ENCODE measurements at places on chromosomes 7 and 10.
A peak's percentile ranks its signal among the peaks of the same experiment; 100 is the strongest.

- DNase-seq: no peak
Measured at GRCh38 chr7:46993396-46993795, 588.5 kb downstream of the TNS3 start.

DNA sequence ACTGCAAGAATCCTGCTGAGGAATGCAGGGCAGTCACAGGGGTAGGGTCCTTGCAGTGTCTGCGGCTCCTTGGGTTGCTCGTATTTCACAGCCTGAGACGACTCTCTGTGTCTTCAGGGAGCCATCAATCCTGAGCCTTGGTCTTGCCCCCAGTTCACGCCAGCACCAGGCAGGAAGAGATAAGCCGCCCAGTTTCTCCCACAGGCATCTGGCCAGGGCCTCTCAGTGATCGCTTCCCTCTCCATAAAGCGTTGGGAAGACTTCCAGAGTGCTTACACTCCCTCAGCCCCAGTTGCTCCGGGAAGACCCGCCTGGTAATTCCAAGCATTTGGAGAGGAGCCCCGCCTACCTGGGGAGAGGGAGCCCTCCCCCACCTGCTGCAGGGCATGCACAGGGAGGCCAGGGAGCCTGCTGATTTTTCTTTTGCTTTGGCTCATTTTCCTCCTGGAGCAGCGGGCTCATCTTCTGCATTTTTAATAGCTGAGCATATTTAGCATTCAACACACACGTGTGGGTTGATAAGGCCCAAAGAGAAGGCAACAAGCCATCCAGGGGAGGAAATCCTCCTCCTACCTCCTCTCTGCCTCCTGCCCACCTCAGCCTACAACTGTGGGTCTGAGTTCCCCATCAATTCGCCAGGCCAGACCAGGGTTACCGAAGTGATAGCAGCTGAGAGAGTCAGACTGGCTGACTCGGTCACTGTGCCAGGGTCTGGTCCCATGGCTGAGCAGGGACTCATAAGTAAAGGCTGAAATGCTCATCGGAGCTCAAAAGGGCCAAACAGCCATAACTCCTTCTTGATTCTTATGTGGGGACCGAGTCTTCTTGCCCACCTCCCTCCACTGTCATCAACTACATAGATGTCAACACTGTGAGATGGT is 74.4 kb upstream of the EFCAB10 start:
- peak; percentile 63 for DNase-seq

DNA sequence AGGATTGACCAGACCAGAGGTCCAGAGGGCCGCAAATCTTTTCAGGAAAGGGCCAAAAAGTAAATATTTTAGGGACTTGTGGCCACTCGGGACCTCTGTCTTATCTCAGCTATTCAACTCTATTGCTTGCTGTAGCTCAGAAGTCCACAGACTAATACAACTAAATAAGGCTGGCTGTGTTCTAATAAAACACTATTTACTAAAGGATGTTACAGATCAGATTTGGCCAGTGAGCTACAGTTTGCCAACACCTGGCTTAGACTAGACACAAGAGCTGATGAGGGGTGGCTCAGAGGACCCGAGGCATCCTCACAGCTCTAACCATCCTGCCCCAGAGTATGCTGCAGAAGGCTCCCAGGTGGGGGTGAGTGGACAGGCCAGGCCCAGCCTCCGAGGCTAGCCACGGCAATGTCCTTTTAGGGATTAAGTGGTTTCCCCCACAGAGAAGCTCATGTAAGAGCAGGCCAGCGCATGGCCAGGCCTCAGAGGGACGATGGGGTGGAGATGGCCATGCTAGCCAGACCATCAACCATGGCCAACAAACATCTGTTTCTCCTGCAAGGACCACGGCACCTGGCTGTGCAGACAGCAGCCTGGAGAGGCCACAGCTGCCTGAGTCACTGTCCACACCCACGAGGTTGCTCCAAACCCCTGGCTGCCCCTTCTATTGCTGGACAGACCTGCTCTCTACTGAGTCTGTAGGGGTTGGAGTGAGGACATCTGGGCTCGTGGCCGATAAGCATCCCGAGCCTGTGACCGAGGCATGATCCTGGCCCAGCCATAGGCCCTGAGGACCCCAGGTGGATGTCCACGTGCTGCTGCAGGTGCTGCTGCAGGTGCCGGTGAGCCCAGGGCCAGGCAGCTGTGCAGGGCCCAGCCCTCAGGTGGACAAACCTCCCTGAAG is 76.5 kb downstream of the AFAP1L2 start:
- DNase-seq: no peak

DNA sequence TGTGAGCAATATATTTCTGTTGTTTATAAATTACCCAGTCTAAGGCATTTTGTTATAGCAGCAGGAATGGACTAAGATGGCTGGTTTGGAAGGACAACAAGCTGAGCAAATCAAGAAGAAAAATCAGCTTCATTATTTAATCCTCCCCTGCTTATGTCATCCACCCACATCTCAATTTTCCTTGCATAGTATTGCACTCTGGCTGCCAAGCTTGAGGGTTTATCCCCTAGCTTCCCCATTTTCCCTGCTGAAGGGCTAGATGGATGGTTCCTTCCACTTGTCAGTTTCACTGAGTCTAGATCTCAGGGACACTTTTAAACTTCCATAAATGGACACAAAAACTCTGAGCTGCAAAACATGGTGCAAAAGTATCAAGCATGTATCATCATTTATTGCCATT is 75.2 kb upstream of the LAMB4 start:
- no peak for DNase-seq

DNA sequence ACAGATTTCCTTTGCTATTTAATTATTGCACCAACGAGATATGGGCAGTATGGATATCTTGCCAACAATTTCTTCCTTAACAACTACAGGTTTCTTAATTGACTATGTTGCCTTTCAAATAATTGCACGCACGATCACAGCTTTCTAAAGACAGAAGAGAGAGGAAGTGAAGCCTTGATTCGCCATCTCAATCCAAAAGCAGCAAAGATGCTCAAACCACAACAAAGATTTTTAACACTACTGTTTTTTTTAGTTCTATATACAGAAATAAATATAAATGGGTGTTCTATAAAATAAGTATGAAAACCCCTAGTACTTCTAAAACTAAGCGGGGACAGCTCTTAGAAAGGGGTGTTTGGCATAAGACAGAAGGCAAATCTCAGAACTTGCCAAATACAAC is 251.3 kb downstream of the SFMBT2 start:
- DNase-seq: no peak

DNA sequence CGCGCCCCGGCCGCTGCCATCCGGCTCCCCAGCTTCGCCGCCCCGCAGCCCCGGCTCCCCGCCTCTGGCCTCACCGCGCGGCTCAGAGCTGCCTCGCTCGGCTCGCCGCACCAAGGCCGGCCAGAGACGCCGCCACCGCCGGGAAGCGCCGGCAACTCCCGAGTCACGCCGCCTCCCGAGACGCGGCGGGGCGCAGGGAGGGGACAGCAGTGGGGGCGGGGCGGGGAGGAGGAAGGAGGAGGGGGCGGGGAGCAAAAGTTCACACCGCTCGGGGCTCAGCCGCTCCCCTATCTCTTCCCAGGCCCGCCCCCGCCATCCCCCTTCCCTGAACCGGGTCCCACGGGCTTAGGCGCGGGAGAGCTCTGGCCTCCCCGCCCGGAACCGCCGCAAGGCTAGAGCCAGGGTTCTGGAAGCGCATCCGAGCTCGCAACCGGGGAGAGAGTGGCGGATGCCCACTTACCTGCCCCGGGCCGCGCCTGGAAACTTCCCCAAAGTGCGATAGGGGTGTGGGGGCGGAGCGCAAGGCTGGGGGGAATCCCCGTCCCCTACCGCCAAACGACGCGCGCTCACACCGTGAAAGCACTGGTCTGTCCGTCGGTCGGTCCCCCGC is 1.0 kb downstream of the CHST15 start:
- peak; percentile 73 for DNase-seq

- peak; percentile 57 for DNase-seq
Measured at GRCh38 chr7:20440472-20441105, 109.9 kb downstream of the ITGB8 start.

DNA sequence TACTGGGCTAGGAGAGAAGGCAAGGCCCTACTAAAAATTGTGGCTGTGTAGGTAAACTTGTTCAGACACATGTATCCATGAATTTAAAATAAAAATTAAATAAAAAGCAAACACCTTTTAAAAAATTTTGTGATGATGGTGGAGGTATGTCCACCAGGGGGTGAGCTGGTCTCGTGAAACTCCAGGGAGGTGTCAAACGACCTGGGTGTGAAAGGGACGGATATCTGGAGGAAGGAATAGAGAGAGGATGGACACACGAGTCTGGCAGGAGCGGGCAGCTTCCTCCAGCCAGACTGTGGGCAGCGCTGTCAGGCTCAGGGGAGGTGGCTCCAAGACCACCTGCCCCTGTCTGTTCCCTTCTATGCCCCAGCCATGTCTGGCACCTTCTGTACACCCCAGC is 34.8 kb upstream of the DMBT1 start:
- no peak for DNase-seq

DNA sequence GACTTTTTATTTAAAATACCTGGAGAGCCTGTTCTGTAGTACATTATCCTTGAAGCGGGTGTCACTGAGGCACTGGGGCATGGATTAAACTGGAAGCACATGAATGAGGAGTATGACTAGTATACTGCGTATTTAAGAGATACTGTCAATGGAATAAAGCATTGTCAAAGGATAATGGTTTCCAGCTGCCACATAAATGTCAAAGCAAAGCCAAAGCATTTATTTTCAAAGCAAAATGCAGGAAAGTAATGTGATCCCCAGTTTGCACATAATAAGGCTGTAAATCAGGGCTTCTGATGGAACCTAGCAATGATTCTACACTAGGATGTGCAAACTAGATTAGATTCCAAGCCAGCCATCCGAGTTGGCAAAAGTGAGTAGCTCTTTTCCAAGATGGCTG is 240.1 kb downstream of the POU6F2 start:
- DNase-seq: no peak

- DNase-seq: peak; percentile 57
Measured at GRCh38 chr7:6615723-6616555, 529 bp downstream of the ZNF853 start.

DNA sequence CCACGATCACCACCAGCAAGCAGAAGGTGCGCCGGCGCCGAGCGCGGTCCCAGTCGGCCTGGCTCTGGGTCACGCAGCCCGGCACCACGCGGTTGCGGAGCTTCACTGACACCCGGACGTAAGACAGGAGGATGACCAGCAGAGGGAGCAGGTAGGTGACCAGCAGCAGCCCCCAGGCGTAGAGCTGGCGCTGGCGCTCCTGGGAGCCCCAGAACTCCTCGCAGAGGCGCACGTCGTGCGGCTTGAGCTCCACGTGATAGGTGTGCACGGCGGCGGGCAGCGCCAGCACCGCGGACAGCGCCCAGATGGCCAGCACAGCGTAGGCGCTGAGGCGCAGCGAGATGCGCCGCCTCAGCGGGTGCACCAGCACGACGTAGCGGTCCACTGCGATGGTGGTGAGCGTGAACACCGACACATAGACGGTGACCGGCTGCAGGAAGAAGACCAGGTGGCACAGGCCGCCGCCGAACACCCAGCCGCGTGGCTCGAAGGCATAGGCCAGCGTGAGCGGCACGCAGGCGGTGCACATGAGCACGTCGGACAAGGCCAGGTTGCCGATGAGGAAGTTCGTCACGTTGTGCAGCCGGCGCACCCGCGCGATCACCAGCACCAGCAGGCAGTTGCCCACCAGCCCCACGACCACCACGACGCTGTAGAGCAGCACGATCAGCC is 920 bp downstream of the PRLHR start:
- peak; percentile 92 for DNase-seq

DNA sequence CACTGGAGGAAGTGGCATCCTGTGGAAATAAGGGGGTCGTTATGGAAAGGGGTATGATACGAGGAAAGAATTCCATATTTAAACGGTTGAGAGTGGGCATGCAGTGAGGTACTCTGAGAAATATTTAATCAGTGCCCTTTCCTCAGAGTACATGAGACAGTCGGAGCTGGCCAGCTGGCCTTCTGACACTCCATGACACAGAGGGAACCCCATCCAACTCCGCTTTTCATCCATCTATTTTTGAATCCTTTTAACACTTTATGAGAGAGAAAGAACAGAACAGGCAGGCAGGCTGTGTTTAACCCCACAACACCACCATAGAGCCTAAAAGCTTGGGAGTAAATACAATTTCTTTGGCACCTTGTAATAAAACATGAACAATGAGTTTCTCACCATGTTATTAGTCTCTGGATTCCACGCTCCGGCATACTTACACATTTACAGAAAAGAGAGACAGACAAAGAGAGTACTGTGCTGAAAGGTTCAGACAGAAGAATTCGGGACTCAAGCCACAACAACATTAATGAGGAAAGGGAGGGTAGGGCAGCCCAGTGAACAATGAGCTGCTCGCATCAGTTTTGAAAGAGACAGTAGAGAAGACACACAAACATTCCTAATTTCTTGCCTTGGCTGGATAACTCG is 124.2 kb upstream of the PDLIM1 start:
- DNase-seq: no peak

Data from ecto neural progenitor cell (in vitro differentiated cells).